Lower lobe of right lung (tissue), 2 donors: ENCODE measurements at places on chromosomes 4 and X. TPM values are rescaled to one million over a fixed set of nuclear protein-coding genes. Genes with fewer than 3 reads are reported as not detected.

Gene PAGE1
- total RNA-seq: not detected

Gene PUDP
- 19.8 TPM for total RNA-seq

Gene FANCB
- 1.5 TPM for total RNA-seq

Gene GYPB
- total RNA-seq: not detected

Gene CTAG1A
- not detected for total RNA-seq

Gene TMEM144
- 13.1 TPM for total RNA-seq

Gene SLITRK2
- 0.15 TPM for total RNA-seq

Gene GK
- total RNA-seq: 46.3 TPM

Gene RIBC1
- 3.0 TPM for total RNA-seq

Gene MAGEE1
- 2.7 TPM for total RNA-seq

Gene ZAR1
- not detected for total RNA-seq

Gene XAGE2
- 6.7 TPM for total RNA-seq

Gene NLGN3
- 1.3 TPM for total RNA-seq

Gene NPY2R
- 0.27 TPM for total RNA-seq

Gene SAGE1
- not detected for total RNA-seq

Gene IRAK1
- 73.1 TPM for total RNA-seq

Gene RPS6KA6
- 1.9 TPM for total RNA-seq

Gene IL2RG
- total RNA-seq: 33.1 TPM

Gene PGAM4
- not detected for total RNA-seq

Gene F8A3
- total RNA-seq: not detected

Gene DOK7
- 4.0 TPM for total RNA-seq

Gene PABPC1L2B
- not detected for total RNA-seq

Gene ANKRD37
- total RNA-seq: 15.7 TPM

Gene ASB5
- total RNA-seq: not detected

Gene MAGED4
- 3.2 TPM for total RNA-seq

Gene PDE5A
- 39.8 TPM for total RNA-seq

Gene CT47A7
- total RNA-seq: not detected
